ENCODE measurements at places on chromosomes 6 and 20.

- no peak for DNase-seq
These were observed 7.6 kb downstream of the OSBPL2 start for GRCh38 chr20:62245911-62246280.

DNA sequence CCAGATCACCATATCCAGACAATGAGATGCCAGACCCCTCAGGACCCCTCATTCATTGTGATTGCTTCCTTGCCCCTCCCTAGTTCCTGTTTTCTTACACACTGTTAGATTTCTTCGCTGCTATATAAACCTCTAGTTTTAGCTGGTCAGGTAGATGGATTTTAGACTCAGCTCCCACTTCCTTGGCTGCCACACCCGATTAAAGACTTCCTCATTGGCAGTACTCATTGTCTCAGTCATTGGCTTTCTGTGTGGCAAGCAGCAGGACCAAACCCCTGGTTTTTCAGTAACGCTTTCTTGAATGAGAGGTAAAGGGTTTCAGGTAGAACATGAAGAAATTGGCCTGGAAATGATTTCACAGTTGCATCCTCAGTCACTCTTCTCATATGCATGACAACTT is 47.9 kb downstream of the QRSL1 start:
- DNase-seq: no peak

GRCh38 chr20:8244637-8245036 is 112.6 kb downstream of the PLCB1 start:
- DNase-seq: no peak

DNA sequence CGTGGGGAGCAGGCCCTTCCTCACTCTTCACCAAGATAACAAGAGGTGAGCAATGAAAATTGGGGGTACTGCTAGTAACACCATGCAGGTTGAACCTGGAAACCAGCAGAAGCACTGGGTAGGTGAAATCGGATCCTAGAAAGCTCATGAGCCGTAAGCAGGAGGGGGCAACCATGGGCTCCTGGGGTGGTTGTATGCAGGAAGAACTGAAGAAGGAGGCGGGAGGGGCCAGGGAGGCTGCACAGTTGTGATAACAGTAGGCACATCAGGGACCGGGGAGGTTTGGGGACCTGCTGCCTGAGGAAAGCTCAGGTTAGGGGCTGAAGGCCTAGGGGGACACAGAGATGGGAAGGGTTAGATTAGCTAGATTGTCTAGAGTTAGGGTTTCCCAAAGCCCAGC is 5.6 kb upstream of the LY6G5C start:
- no peak for DNase-seq

Data from stimulated activated CD8-positive, alpha-beta memory T cell treated with anti-CD3 and anti-CD28 coated beads, Interleukin-15, amount 100 ng/mL, for 48 hours (primary cell).